ENCODE measurements at places on chromosomes 5 and 9.

GRCh38 chr5:97406946-97407676, 224.1 kb upstream of the RIOK2 start:
- DNase-seq = no peak

DNA sequence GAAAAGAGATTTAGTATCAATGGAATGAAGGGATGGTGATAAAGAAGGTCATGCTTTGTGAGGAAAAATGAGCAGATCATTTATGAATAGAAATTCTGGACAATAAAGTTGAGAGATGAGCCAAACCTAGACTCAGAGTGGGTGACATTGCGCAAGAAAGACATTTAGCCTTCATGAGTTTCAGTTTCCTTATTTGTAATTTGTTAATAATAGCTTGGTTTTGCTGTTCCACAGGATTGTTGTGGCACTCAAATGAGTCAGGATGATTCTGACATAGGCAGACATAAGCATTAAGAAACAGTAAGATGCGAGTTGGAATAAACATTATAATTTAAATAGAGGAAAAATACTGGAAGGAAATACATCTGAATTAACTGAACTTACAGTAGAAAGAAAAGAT, 34.8 kb downstream of the ITGA2 start:
- peak; percentile 48 for DNase-seq

DNA sequence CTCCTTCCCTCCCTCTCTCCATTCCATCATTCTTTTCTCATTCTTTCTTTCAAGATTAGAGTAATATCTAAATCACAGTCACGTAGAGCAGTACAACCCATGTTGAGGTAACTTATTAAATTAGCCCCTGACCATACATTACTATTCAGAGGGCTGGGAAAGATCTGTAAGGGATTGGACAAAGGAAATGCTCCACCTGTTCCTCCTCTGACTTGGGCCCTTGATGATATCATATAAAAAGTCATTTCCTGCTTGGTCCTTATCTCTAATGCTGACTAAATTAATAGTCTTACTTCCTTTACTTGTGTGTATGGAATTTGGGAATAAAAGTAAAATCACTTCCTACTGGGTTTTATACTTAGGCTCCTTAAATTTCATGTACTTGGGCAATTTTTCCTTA, 40.8 kb downstream of the SNX18 start:
- no peak for DNase-seq

- no peak for DNase-seq
Measured at GRCh38 chr5:102713278-102713677, 41.8 kb upstream of the PAM start.

DNA sequence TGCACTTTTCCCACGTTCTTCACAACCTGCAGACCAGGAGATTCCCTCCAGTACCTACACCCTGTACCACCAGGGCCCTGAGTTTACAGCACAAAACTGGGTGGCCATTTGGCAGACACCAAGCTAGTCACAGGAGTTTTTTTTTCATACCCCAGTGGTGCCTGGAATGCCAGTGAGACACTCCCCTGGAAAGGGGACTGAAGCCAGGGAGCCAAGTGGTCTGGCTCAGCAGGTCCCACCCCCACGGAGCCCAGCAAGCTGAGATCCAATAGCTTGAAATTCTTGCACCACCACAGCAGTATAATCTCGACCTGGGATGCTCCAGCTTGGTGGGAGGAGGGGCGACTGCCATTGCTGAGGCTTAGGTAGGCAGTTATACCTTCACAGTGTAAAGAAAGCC, 26.3 kb upstream of the SMC5 start:
- DNase-seq = no peak

DNA sequence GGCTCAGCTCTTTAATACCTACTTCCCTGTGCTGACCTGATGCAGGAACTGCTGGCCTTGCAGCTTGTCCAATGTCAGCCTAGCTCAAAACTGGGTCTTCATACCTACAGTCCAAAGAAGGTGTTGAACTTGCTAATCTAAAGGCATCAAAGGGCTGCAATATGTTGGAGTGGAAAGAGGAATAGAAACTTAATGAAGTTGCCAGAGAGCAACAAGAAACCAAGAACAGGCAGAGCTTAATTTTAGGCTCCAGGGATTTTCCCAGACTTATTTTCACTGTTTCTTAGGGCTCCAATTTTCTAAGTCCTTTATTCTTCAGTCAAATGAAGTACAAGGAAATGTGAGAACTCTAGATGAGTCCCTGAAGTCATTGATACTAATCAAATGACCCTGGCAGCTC, 17.6 kb upstream of the ERCC6L2 start:
- DNase-seq = no peak

DNA sequence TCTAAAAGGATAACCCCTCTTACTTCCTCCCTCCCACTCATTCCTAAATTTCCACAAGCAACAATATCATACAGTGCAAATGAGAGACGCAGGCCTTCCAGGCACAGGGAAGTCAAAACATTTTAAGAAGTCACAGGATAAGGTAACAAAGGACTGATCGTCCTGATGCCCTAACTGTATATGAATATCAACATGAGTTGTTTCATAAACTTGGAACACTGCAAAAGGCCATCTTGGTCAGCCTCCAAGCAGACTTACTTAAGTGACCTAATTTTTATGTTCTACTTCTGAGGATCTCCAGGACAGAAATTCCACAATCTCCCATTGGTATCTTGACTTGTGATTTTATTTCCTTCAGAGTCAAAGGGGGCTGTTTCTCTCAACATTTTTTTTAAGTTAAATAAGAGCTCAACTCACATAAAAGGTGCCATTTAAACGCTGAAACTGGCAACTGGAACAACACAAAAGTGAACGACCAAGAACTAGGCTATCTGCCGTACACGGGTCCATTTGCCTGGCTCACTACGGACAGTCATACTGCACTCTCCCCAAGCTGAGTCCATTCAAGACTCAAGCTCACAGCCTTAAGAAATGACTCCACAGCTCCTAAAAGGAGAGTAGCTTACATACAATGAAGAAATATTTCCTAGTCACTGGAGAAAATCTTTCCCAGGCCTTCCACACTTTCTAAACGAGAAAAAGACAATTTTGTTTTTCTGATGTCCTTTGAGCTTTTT, 71.3 kb downstream of the LHFPL2 start:
- DNase-seq = no peak

DNA sequence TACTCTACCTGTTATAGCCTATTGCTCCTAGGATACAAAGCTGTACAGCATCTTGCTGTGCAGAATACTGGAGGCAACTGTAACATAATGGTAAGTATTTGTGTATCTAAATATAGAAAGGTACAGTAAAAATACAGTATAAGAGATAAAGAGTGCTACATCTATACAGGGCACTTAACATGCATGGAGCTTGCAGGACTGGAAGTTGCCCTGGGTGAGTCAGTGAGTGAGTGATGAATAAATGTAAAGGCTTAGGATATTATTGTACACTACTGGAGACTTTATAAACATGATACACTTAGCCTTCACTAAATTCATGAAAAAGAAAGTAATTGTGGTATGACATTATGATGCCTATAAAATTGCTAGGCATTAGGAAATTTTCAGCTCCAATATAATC, 65.5 kb upstream of the OSMR start:
- DNase-seq = no peak

DNA sequence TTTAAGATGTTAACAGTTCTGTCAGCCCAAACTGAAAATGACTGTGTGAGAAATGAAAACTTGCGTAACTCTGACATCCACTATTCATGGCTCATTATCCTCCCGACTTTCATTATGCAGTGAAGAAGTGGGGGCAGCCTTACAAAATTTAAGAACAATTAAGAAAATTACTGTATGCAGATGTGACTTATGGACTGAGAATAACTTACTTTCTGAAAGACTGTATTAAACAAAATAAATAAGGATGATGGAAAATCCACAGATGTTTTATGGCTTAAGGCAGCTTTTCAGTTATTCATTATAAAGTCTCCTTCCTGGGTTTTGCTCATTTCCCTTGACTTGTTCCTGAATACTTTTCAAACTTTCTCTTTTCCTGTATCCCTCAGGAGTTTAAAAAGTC, 55.2 kb downstream of the GRIN3A start:
- DNase-seq = no peak

GRCh38 chr9:15295761-15296405, 11.1 kb downstream of the TTC39B start:
- no peak for DNase-seq

GRCh38 chr9:119701651-119702050, 332.4 kb upstream of the BRINP1 start:
- DNase-seq = no peak

DNA sequence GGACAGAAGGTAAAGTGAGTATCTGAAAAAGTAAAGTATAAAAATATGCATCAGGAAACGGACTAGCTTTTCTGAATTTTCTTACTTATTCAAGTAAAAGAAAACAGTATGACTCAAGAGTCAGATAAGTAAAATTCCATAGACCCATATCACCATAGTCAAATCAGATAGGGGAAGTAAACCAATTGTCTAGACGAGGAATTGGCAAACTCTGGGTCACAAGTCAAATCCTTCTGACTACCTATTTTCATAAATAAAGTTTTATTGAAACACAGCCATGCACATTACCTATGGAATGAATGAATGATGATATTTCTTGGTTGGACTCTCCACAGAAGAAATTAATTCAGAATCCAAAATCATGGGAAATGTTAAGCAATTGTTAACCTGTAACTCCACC, 59.1 kb upstream of the TMC1 start:
- DNase-seq = no peak

- DNase-seq = no peak
Measured at GRCh38 chr5:170619869-170620268, 116.0 kb downstream of the KCNIP1 start.

DNA sequence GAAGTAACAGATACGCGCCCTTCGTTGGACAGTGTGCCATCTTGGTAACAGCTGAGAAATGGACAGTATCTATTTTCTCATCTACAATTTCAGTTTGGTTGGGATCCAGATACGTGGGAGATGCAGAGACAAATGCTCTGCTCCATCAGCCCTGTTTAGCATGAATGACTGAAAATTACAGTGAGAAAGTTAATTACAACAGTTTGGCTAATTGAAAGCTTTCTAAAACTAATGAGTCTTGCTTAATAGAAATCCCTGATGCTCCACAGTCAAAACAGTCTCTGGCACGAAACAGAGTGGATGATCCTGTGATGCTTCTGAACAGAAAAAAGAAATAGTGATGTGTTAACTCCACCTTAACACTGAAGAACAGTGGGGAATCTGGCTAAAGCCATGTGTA, 140.2 kb downstream of the DNAH5 start:
- no peak for DNase-seq

GRCh38 chr5:175162036-175162435, 281.9 kb downstream of the DRD1 start:
- no peak for DNase-seq

- no peak for DNase-seq
Measured at GRCh38 chr5:39648848-39649227, 224.1 kb upstream of the DAB2 start.

DNA sequence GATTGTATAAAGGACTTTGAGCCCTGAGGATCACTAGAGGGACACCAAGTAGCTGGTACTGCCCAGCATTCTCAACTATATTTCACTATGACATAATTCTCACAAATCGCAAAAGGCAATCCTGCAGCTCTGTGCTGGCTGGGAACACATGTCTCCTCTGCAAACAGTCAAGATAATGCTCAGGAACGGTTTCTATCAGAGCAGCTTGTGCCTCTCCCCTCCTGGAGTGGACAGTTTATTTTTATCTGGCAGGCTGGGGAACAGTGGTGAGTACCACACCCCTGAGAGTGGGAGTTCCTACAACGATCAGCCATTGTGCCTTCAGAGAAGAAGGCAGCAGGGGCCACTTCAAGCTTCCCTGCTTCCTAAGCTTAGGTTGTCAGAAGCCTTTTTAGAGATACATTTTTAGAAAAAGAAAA, 65.8 kb downstream of the ERAP1 start:
- no peak for DNase-seq

- no peak for DNase-seq
Measured at GRCh38 chr9:12604164-12604821, 88.9 kb upstream of the TYRP1 start.

DNA sequence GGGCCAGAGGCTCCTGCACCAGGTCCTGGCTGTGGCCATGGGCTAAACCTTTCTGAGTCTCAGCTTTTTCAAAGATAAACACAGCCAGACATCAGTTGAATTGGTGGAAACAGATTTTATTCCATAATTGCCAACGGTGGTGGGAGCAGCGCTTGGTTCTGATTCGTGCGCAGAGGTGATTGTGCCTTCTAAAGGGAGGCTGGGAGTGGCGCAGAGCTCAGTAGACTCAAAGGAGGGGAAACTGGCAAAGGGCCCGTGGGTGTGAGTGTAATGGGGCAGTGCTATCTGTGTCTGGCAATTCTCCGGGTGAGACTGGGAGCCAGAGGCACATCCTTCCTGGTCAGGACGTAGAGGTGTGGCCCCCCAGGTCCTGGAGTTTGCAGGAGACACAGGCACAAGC, 169.4 kb upstream of the PPP1R26 start:
- DNase-seq = no peak

- no peak for DNase-seq
Measured at GRCh38 chr5:107301999-107302398, 368.7 kb downstream of the EFNA5 start.

GRCh38 chr9:72041775-72042194, 18.6 kb downstream of the C9orf57 start:
- peak; percentile 90 for DNase-seq

DNA sequence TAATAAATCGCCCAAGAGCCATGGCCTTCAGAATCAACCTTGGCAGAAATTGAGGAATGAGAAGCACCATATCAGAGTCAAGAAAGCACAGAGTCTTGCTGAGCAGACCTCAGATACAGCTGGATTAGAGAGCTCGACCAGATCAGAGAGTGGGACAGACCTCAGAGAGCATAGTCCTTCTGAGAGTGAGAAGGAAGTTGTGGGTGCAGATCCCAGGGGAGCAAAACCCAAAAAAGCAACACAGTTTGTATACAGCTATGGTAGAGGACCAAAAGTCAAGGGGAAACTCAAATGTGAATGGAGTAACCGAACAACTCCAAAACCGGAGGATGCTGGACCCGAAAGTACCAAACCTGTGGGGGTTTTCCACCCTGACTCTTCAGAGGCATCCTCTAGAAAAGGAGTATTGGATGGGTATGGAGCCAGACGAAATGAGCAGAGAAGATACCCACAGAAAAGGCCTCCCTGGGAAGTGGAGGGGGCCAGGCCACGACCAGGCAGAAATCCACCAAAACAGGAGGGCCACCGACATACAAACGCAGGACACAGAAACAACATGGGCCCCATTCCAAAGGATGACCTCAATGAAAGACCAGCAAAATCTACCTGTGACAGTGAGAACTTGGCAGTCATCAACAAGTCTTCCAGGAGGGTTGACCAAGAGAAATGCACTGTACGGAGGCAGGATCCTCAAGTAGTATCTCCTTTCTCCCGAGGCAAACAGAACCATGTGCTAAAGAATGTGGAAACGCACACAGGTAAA, 4.5 kb downstream of the NFX1 start:
- no peak for DNase-seq

DNA sequence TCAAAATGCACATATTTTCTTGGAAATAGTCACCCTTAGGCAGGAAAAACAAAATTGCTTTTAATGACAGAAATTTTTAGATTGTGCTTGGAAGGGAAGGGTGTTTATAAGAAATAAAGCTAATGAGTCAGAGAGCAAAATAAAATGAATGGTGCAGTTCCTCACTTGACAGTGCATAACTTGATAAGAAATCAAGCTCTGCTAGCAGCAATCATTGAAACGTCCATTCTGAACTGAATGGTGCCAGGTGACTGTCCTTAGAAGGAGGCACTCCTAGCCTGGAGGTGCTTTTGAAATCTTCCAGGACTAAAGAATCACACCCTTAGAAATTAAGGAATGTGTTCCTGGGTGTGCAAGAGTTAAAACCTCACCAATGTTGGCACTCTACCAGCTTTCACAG, 202.5 kb downstream of the EFNA5 start:
- no peak for DNase-seq
